ENCODE measurements at places on chromosomes 1 and 21.

GRCh38 chr1:176625365-176625764 is 162.4 kb downstream of the PAPPA2 start:
- DNase-seq, result no peak

- no peak for DNase-seq
These were observed 100.8 kb downstream of the KCNK1 start for GRCh38 chr1:233714631-233715217.

DNA sequence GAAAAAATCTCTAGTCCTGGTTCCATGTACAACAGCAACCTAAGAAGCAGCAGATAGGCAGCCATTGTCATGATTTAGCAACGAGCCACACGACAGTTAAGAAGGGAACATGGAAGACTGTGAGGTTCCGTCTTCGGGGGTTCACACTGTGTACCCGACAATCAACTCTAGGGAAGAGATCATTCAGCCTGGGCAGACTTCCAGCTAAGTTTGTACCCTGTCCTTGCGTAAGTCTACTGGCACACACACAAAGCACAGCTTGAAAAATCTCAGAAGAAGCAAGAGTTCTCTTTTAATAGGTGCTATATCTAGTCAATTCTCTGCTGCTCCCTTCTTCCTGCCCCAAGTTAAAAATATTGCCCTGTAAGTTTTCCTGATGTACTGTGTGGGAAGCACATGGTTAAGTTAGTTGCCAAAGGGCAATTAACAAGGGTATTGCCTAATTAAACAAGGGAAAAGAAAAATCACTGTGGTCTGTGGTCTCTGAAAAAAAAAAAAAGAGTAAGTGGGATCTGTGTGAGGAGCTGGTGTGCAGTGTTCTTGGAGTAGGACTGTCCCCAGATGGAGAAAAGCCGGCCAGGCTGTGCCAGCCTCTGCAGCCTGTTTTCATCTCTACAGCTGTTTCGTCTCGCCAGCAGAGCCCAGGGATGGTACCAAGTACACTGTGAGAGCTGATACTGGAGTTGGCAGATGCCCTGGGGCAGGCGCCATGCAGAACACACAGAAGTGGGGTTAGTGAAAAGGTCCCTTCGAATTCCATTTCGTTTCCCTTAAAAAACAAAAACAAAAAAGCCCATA is 6.4 kb upstream of the MYBPHL start:
- DNase-seq, result no peak

GRCh38 chr1:231807541-231807940 is 181.0 kb downstream of the DISC1 start:
- DNase-seq, result no peak

- DNase-seq, result no peak
These were observed 18.7 kb downstream of the DUSP10 start for GRCh38 chr1:221723018-221723847.

- DNase-seq, result no peak
These were observed 41.0 kb upstream of the BACH1 start for GRCh38 chr21:29257701-29258100.

- no peak for DNase-seq
These were observed 92.1 kb upstream of the ARTN start for GRCh38 chr1:43841321-43842174.

GRCh38 chr1:203359010-203359571 is 8.2 kb upstream of the FMOD start:
- no peak for DNase-seq

- DNase-seq, result no peak
These were observed 62.4 kb upstream of the RAB4A start for GRCh38 chr1:229208481-229208880.

DNA sequence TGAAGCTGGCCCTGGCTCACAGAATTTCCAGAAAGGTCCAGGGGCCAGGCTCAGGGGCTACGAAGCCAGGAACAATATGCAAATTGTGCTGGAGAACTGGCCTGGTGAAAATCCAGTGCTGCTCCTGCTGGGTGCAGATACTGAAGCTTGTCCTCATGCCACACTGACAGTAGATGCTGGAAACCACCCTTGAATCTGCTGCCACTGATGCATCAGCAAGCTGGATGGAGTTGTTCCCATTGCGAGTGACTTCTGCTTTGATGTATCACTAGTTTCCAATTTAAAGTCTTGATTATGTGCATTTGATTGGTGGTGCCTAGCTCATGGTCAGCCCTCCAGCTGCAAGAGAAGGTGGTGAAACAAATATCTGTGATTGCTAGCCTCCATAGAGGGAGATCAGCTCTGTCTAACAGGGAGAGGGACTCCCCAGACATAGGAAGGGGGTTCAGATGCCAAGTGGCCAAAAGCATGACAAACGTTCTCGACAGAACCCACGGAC is 11.0 kb upstream of the KIAA0040 start:
- no peak for DNase-seq

GRCh38 chr1:8667869-8668594 is 149.4 kb downstream of the RERE start:
- DNase-seq, result no peak

DNA sequence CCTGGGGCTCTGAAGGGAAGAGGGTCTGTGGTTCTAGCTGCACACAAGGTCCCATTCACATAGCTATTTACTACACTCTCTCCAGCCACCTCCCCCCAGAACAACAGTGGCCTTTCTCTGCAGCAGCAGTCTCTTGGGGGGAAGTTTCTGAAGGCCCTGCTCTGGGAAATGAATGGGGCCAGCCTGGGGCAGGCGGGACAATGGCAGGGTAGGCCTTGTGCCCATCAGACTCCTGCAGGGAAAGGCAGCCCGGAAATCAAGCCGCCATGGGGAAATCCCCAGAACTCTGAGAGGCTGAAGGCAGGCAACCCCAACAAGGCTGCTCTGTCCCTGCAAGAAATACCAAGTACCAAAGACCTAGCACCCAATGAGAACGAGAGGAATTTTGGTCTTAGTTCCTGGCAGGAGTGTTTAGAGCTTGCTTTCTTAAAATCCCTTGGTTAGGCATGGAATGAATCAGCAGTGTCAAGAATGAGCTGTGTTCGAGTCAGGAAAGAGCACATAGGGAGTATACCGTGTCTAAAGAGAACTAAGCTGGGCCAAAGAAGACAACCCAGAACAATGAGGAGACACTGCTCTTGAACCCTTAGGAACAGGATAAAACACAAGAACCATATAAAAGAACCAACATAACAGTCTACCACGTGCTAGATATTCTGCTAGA is 11.3 kb downstream of the ARHGEF11 start:
- DNase-seq, result no peak

DNA sequence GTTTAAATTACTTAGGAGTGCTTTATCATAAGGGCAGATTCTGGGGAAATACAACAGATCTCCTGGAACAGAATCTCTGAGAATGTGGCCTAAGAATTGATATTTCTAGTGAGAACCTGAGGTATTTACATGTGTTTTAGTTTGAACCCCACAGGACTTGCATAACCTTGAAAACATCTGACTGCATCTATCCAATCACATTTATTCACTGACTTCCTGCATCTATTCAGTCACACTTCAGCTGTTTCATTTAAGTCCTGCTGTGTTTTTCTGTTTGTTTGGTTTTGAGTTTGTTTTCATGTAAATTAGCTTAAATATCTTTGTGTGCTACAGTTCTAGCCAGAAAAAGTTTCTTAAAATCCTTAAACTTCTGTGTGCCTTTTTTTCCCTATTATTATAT is 1260.7 kb downstream of the PLA2G4A start:
- DNase-seq, result no peak

- no peak for DNase-seq
These were observed 25.5 kb downstream of the SLC2A1 start for GRCh38 chr1:42933060-42933586.

DNA sequence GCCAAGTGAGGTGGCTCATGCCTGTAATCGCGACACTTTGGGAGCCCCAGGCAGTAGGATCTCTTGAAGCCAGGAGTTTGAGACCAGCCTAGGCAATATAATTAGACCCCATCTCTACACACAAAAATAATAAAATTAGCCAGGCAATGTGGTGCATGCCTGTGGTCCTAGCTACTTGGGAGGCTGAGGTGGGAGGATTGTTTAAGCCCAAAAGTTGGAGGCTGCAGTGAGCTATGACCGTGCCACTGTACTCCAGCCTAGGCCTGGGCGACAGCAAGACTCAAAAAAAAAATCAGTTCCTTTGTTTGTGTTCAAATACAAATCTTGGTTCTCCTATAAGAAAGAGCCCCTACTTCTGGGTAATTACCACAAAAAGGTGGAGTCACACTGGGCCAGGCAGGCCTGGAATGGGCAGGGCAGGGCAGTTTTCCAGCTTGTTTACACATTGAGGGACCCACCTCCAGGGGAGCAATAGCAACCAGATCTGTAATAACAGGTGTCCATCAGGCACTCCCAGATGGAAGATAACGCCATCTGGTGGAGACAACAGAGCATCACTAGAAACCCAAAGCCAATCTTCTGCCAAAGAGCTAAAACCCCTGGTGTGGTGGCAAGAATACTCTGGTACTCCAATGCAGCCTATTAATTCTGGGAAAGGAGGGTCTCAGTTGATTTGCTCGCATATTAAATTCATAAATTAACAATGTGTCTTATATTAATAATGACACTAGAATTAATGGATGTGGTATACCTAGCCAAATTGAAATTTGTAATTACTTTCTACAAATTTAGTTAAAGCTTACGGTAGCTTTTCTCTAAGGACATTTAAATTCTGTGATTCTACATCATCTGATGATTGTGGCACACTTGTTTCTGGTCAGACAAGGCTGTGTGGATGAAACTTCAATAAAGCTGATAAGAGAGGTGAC is 13.2 kb downstream of the PPP1R15B start:
- DNase-seq, result no peak

DNA sequence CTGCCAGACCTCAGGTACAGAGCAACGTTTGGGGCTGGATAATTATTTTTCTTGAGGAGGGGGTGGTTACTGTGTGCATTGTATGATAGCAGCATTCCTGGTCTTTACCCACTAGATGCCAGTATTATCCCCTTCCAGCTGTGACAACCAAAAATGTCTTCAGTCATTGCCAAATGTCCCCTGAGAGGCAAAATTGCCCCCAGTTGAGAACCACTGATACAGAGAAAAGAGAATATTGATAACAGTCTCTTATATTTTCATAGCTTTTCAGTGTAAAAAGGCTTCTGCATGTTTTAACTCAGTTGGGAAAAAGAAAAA is 51.8 kb upstream of the SYT14 start:
- DNase-seq, result no peak

GRCh38 chr21:46397211-46397905 is 61.3 kb upstream of the DIP2A start:
- DNase-seq, result no peak

DNA sequence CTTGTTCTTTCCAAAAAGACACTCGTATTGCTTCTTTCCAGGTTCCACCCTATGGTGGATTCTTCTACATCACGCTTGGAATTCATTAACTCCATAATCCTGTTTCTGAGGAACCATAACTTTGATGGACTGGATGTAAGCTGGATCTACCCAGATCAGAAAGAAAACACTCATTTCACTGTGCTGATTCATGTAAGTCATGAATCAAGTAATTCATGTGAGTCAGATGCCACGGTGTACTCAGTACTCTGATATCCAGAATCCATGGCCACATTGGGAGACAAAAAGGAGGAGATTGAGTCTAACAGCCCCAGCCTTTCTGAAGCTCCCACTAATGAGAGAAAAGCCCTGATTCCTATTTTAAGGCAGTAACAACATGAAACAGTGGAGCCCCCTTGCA is 7.4 kb downstream of the CHI3L2 start:
- no peak for DNase-seq

DNA sequence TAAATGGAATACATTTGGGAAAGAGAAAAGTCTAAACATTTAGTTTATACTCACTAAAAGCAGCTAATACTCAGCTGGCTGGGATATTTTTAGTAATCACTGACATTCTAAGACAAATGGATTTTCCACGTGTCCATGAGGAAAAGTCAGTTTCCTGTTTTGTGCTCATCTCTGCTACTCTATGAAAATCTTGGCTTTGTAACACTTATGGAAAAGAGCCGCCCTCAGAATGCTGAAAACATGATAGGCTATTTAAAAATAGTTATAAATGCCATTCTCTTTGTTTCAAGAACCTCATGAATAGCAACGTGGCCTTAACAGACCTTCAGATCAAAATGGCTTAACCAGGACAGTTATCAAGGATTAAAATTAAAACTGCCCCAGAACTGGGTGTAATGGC is 29.9 kb downstream of the MRAP start:
- no peak for DNase-seq

DNA sequence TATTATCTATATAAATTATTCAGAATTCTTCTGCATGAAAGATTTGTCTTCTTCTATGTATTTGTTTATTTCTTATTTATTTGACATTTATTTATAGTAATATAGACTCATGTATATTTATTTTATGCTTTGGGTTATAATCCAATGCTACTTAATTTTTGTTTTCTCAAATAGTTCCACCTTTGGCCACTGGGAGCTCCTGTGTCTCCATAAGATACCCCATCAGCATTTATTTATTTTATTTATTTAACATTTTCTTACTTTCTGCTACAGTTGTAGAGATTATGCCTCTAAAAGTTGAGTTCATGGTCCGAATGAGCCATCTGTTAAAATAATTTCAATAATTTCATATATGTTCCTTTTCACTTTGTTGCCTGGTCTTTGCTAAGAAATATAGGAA is 289.4 kb downstream of the ADGRL2 start:
- no peak for DNase-seq

DNA sequence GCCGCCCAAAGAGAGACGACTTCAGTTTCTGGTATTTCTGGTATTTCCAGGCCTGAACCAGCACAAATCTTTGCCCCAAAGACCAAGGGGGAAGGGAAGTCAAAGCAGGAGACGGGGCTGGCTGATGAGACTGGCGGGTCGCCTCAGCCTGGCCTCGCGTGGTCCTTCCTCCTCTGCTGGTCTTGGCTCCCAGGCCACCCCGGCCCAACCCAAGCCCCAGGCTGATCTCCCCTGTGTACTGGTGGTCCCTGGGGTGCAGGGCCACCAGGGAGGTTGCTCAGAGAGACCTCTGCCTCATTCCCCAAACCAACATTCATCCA is 19.9 kb downstream of the WNT4 start:
- DNase-seq, result no peak

GRCh38 chr1:117879284-117879683 is 50.1 kb downstream of the GDAP2 start:
- no peak for DNase-seq

GRCh38 chr1:53891678-53892077 is 2.1 kb upstream of the YIPF1 start:
- no peak for DNase-seq

- no peak for DNase-seq
These were observed 52.9 kb downstream of the STUM start for GRCh38 chr1:226601456-226601855.

- no peak for DNase-seq
These were observed 19.1 kb upstream of the SLC5A9 start for GRCh38 chr1:48203287-48203900.

Data from activated gamma-delta T cell (primary cell).